Hematopoietic multipotent progenitor cell (in vitro differentiated cells): ENCODE measurements at places on chromosomes 13 and 19.

DNA sequence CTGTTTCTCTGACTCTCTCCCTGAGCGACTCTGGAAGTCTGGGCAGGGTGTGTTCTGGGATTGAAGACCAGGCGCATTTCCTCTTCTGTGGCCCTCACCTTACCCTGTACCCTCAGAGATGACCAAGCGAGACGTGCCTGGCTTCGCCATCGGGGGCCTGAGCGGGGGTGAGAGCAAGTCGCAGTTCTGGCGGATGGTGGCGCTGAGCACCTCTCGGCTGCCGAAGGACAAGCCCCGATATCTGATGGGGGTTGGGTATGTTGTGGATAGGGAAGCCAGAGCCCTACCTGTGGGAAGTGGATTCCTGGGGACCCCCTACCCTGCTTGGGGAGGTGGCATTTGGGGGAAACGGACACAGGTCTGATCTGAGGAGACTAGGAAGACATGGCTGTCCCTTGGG lies 5.8 kb upstream of the DNM2 start:
- no peak for DNase-seq

- no peak for DNase-seq
These were observed 211.1 kb downstream of the TEX29 start for GRCh38 chr13:111531505-111531904.

DNA sequence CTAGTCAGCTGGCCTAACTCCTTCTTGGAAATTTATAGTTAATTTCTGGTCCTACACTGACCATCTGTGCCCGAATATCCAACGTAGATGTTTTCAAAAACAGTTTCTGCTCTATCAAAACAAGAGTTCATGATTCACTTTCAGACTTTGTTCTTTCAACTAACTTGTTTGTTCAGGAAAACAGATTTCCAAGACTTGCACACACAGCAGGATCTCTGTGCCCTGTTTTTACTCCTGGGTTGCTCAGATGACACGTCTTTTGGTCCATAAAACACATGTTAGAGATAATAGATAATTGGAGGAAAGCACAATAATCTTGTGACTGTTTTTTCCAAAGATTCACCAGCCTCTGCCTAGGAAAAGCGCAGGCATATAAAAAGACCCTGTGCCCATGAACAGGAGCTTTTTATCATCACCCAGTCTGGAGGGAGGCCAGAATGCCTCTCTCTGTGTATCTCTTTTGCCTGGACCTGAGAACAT lies 218.0 kb downstream of the IRS2 start:
- no peak for DNase-seq

DNA sequence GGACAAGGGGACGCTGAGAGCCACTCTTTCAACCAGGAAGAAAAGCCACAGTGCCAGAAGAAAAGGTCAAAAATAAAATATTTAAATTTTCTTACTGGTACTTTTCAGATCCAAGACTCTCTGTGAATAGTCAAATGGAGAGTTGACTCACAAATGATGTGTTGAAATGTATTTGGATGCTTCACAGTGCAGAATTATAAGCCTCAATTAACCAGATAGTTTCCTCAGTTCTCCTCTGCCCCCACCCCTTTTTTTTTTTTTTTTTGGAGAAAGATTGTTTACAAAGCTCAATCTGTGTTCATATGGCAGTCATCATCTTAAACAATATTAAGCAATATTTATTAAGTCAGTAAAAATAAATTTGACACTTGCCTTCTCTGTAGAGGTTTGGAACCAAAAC lies 470.8 kb downstream of the FGF9 start:
- no peak for DNase-seq

- DNase-seq: no peak
These were observed 1.3 kb upstream of the CRX start for GRCh38 chr19:47820410-47820809.
